Caki2 (cell line): ENCODE measurements at places on chromosomes 11 and 22.

DNA sequence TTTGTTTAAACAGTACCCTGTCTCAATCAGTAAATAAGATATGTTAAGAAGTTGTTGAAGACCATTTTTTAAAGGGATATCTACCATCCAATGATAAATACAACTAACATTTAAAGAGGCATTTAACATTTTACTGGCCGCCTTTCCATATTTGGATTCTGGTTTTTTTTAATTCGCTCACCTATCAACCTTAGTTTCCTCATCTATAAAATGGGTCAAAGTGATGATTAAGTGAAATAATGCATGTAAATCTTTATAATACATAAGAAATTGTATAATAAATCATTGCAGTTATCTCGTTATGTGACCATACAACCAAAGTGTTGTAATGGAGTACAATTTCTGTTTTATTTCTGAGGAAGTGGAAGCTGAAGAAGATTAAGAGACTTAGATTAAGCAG, 17.7 kb upstream of the ATP5MG start:
- DNase-seq: no peak

- DNase-seq: no peak
These were observed 2.3 kb upstream of the ALKBH8 start for GRCh38 chr11:107567739-107568335.

DNA sequence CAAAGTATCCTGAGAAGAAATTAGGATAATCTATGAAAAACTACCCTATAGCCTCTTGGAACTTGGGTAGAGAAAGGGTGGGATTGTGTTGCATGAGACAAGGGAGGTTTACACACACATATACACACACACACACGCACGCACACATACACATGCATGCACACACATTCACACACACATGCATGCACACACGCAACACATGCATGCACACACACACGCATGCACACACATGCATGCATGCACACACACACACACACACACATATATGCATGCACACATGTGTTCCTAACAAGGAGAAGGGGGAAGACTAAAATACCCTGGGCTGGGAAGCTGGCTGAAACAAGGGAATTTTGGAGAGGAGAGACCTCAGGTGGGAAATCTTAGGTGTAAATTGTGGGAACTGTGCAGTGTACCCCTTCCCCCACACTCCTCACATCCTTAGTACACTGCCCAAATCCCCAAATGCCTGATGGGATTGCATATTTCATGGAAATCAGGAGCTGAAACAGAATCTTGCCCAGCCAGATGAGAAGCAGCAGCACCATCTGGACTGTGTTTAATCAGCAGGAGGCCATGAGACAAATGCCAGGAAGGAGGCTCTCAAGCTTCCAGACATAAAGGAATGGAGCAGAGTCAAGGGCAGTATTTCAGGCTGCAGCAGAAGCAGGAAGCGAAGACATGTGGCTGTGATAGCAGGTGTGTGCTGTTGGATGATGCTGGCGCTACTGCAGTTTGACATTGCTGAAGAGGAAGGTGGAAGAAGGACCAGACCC, 14.6 kb upstream of the POLD3 start:
- DNase-seq: no peak

DNA sequence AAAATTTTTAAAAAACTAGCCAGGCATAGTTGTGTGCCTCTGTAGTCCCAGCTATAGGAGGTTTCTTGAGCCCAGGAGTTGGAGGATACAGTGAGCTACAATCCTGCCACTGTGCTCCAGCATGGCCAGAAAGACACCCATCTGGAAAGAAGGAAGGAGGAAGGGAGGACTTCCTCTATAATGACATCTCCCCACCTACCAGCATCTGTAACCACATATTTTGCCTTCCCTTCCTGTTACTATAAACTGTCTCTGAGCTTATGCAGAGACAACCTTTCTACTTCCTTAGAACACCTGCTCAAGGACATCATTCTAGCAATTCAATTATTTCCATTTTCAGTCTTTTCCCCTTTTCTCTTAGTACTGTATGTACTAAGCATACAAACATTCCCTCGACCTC, 2.2 kb upstream of the NUP160 start:
- no peak for DNase-seq

- no peak for DNase-seq
These were observed 281.0 kb upstream of the CTSC start for GRCh38 chr11:88618327-88619070.
